ENCODE measurements at places on chromosomes 7 and 10.

GRCh38 chr10:112258407-112258806, 24.8 kb upstream of the TECTB start:
- peaks cover 4% of the 10 kb centered on the region for H3K4me1 ChIP-seq
- H3K27me3 ChIP-seq = no peaks in the 10 kb centered on the region
- no peak overlapping the region for H3K4me3 ChIP-seq
- no peak for DNase-seq
- H3K27ac ChIP-seq = no peak overlapping the region

DNA sequence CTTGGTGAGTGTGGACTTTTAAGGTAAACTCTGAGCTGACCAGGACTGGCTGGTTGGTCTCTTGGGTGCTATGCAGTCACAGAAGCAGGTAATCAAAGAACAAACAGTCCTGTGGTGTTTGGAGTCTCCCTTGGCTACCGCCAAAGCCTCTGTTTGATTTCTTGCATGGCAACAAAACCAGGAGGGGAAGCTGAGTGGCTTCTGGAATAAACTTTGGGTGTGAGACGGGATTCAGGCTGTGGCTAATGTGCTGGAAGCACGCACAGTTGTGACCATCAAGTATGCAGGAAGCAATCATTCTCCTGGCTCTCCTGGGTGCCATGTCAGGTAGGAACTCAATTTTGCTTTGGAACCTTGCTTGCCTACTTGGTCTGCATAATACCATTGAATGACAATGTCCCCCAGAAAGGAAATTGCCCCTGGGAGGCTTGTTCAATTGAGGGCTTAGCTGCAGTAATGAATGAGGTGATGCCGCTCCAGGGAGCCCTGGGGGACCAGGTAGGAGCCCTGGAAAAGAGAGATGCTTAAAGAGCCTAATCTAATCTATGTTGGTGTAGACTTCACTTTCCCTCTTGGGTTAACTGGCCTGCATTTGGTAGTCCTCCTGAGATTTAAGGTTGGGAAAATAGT, at the start of gene CDHR3:
CDHR3 (plus strand) TSS at position 227 of the 630 bp plus-strand sequence; CDS start at position 282, 55 bp downstream.
- no peak within 1 kb of the TSS for H3K27ac ChIP-seq
- DNase-seq = no peak
- H3K4me1 ChIP-seq = no peaks in the 10 kb centered on the region
- H3K36me3 ChIP-seq = no peaks in the 10 kb centered on the region
- H3K4me3 ChIP-seq = no peak within 1 kb of the TSS

DNA sequence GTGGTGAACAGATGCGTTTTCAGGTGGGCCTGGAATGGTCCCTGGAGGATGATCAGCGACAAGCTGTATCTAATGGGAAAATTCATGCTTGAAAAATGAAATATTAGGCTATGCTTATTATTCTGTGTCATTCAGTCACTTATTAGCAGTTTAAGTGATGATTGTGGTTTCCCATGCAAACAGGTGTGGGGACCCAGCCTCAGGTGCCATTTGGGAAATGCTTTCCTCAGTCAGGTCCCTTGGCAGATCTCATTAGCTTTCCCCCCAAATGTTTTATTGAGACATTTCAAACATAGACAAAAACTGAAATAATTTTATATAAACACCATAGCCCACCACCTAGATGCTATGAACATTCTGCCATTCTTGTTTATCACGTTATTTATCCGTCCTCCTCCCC, 411 bp upstream of the SNX10 start:
- H3K4me1 ChIP-seq = no peaks in the 10 kb centered on the region
- H3K27me3 ChIP-seq = no peaks in the 10 kb centered on the region
- DNase-seq = no peak
- H3K4me3 ChIP-seq = no peak overlapping the region
- H3K36me3 ChIP-seq = no peaks in the 10 kb centered on the region

DNA sequence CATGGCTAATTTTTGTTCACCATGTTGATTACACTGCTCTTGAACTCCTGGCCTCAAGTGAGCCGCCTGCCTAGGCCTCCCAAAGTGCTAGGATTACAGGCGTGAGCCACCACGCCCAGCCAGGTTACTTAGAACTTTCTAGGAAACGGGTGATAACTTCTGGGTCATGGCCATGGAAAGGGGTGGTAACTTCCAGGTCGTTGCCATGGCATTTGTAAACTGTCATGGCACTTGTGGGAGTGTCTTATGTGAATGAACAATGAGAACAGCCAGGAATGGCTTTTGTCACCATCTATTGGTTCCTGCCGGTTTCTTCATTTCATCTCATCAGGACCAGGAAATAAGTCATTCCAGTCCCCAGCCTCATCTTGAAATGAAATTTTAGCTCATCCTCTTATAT, 120.9 kb downstream of the SLC16A9 start:
- H3K27me3 ChIP-seq = no peaks in the 10 kb centered on the region
- DNase-seq = no peak
- H3K27ac ChIP-seq = no peak overlapping the region
- no peaks in the 10 kb centered on the region for H3K4me1 ChIP-seq
- no peak overlapping the region for H3K4me3 ChIP-seq
- no peaks in the 10 kb centered on the region for H3K36me3 ChIP-seq

DNA sequence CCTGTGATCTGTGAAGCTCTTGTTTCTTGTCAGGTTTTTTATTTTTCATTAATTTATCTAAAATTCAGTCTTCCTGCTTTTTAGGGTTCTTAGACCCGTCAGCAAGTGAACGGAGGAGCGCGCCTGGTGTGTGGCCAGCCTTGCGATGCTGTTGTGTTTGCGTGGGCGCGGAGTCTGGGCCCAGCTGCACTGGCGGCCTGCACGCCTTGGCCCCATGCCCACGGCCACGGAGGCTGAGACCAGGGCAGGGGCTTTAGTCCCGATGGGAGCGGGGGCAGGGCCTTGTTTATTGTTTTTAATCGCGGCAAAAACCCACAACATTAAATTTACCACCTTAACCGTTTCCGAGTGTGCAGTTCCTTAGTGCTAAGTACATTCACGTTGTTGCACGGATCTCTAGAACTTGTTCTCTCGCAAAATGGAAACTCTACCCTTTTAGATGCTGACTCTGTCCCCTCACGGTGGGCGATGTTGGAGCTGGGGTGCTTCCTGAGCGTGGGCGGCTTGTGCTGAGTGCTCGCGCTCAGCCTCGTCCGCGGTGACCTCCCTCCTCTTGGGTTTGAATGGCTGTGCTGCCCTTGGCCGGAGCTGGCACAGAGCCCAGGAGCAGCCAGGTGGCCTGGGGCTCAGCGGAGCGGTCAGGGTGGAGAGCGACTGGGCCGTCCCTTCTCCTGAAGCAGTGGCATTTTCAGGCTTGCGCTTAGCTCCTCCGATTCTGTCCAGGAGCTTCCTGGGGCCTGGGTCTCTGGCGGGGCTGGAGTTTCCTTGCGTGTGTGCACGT, 69.1 kb downstream of the INPP5A start:
- H3K27ac ChIP-seq = no peak overlapping the region
- DNase-seq = peak; percentile 77
- H3K4me1 ChIP-seq = no peaks in the 10 kb centered on the region
- no peak overlapping the region for H3K4me3 ChIP-seq

- H3K4me1 ChIP-seq = peaks cover 2% of the 10 kb centered on the region
- H3K27me3 ChIP-seq = no peaks in the 10 kb centered on the region
- no peaks in the 10 kb centered on the region for H3K36me3 ChIP-seq
- peak overlapping the region; percentile 15 for H3K27ac ChIP-seq
- peak; percentile 88 for DNase-seq
- peak overlapping the region; percentile 38 for H3K4me3 ChIP-seq
Observed at GRCh38 chr10:86400705-86401587, 34.4 kb upstream of the GRID1 start.

DNA sequence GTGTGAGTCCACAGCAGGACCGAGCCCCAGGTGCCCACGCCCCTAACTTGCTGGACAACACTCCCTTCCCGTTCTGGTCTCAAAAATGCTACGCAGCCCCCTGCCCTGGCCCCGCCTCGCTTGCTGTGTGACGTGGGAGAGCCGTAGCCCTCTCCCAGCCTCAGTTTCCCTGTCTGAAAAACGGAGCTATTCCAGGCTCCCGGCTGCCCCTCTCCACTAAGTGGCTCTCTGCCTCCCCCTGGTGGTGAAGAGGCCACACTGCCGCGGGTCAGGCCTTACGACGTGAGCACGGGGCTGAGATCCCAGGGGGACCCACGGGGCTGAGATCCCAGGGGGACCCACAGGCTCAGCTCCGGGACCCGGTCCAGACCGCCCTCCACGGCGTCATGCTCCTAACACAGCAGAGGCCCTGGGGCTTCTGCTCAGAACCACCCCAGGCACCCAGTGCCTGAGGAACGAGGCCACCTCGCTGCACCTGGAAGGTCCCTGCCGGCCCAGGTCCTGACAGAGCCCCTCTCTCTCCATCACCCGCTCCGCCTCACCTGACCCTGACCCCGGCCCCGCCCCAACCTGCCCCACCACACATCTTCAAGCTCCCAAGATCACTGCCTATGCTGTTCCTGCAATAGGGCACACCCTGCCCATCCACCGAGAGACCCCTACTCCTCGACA, 26.7 kb downstream of the MICALL2 start:
- peak; percentile 79 for DNase-seq
- no peaks in the 10 kb centered on the region for H3K4me1 ChIP-seq
- H3K36me3 ChIP-seq = no peaks in the 10 kb centered on the region
- H3K27ac ChIP-seq = no peak overlapping the region

DNA sequence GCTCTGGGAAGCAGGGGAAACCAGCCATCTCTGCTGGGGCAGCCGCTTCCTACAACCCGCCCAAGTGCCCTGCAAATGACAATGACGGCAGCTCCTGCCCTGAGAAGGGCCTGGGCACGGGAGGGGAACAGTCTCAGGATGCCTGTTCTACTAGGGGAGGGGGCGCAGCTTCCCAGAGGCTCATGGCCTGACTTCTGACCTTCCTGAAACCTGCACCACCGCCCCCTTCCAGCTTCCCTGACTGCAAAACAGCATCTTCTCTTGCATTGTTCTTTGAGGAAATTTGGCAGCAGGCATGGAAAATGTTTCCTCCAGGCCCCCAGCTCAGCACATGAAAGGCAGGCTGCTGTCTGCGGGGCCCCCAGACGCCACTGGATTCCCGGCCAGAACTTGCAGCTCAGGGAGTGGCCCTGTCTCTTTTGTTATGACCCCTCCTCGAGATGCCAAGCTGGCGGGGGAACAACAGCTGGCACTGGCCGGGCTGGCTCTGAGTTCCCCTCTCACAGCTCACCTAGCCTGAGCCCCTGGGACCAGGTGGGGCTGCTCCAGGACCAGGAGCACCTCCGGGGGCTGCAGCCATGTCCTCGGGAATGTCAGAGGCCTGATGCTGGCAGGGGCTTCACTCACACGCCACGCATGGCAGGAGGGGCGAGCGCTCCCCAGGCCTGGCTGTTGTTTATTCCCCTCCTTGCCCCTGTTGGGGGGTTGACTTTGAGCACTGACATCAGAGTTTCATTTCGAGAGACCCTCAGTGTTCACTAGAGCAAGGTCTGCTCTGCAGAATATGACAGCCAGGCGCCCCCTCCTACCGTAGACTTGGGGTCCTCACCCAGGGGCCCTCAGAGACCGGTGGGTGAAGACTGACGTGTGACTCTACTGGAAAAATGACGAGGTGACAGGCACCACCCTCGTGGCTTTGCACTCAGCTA, 62.7 kb downstream of the CALML3 start:
- H3K4me1 ChIP-seq = no peaks in the 10 kb centered on the region
- no peaks in the 10 kb centered on the region for H3K27me3 ChIP-seq
- H3K4me3 ChIP-seq = no peak overlapping the region

- H3K27ac ChIP-seq = peak within 1 kb of the TSS; percentile 95
- no peaks in the 10 kb centered on the region for H3K27me3 ChIP-seq
- peak; percentile 84 for DNase-seq
- H3K36me3 ChIP-seq = no peaks in the 10 kb centered on the region
Observed at GRCh38 chr10:13099666-13100348, at the start of gene OPTN. Gene OPTN, plus strand, starts transcription at chr10:13100163. Its CDS starts 8,960 bp downstream, at chr10:13109123.

GRCh38 chr10:101576211-101576863, 11.7 kb downstream of the POLL start:
- H3K27ac ChIP-seq = no peak overlapping the region
- no peaks in the 10 kb centered on the region for H3K4me1 ChIP-seq
- H3K36me3 ChIP-seq = no peaks in the 10 kb centered on the region
- DNase-seq = no peak
- H3K27me3 ChIP-seq = no peaks in the 10 kb centered on the region

GRCh38 chr7:22896917-22897316, 74.3 kb upstream of the TOMM7 start:
- H3K27ac ChIP-seq = no peak overlapping the region
- no peaks in the 10 kb centered on the region for H3K27me3 ChIP-seq
- DNase-seq = no peak
- H3K4me3 ChIP-seq = no peak overlapping the region

GRCh38 chr7:2922348-2922691, 78.2 kb upstream of the GNA12 start:
- H3K4me3 ChIP-seq = no peak overlapping the region
- DNase-seq = no peak
- no peaks in the 10 kb centered on the region for H3K4me1 ChIP-seq
- H3K27me3 ChIP-seq = no peaks in the 10 kb centered on the region

DNA sequence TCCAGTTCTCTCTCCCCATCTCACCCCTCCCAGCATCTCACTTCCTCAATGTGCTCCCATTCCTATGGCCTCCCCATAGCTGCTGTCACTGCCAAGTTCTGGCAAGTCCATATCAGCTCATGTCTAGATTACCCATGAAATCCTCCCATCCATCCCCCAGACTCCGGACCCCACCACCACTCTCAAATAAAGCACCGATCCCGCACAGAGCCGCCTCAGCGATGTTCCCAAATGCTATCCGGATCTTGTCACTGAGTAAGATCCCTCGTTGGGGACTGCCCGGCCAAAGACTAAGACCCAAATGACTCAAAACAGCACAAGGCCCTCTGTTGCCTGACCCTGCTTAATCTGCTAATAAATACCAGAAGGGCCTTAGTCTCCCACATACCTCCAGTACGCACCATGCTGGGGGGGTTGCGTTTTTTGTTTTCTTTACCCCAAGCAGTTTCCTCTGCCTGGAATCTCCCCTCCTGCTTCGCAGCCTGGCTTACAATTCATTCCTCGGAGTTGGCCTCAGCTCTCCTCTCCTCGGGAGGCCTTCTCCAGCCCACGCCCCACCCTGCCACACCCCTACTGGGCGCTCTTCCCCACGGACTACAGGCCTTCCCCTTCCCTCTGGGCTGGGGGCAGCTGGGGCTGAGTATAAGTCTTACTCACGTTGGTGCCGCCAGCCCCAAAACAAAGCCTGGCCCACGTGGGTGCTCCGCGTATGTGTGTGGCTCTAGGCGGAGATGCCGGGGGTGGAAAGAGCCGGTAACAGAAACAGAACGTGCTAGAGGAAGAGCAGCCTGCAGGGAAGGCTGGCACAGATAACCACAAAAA, 1.8 kb upstream of the DUSP5 start:
- no peak overlapping the region for H3K4me3 ChIP-seq
- H3K4me1 ChIP-seq = no peaks in the 10 kb centered on the region
- DNase-seq = peak; percentile 78
- H3K27ac ChIP-seq = no peak overlapping the region

All from aorta (tissue), 5 donors.